Activated T-helper 1 cell treated with anti-CD3 and anti-CD28 coated beads, Interleukin-12 subunit alpha, Interleukin-12 subunit beta, Interleukin-2, Interleukin-4 antibody, amounts not matched to agents 30 ng/mL and 10 ng/mL and 1 ng/mL, durations not matched to agents 14 hours and 24 hours and 36 hours (primary cell): ENCODE measurements at places on chromosomes 6 and 20. TPM values are rescaled to one million over a fixed set of nuclear protein-coding genes. Genes with fewer than 3 reads are reported as not detected.

Gene VSTM2L
- 0.29 TPM in 1 of 2 replicates, not detected in the other for total RNA-seq

Gene TFAP2C
- total RNA-seq: not detected in 2 replicates

Gene SYNDIG1
- not detected in 2 replicates for total RNA-seq

Gene SERPINB6
- total RNA-seq: 33.7 and 34.9 TPM in 2 replicates

Gene SCRT2
- total RNA-seq: not detected in 2 replicates

DNA sequence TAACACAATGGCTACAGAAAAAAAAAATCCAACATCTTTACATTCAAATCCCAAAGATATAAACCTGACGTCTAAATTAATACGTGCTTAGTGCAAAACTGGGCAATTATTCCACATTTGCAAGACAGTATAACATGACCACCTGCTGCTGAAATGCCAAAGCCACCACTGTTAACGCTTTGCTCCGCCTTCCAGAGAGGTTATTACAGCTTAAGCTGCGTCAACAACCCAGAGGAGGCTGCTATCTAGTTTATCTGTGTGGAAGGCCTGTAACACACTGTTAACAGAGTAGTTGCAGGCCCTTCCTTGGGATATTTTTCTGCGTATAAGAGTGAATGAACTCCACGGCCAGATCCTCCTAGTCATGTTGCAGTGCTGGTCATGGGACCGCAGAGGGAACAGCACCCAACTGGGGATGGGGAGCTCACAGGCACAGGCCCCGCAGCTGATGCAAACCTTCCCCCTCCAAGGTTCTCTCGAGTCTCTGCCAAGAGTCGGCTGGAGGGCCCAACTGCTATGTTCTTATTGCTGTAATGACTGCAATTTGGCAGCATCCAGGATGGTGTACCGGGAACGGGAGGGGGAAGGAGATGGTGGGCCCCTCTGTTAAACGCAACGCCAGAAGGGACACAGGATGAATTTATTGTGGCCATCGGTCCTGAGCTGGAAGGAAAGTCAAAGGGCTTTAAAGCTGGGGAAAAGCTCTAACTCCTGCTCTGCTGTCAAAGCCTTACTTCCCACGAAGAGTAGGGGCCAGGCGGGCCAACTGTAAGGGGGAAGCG, 993 bp upstream of the NCOA7 start:
- H3K36me3 ChIP-seq: peaks cover 14% of the 10 kb centered on the region
- peak overlapping the region; percentile 89 for H3K4me3 ChIP-seq
- H3K27ac ChIP-seq: peak overlapping the region; percentile 95
- peaks cover 46% of the 10 kb centered on the region for H3K4me1 ChIP-seq

- no peak overlapping the region for H3K4me3 ChIP-seq
- DNase-seq: no peak
- no peak overlapping the region for H3K27ac ChIP-seq
- H3K27me3 ChIP-seq: no peaks in the 10 kb centered on the region
Measured at GRCh38 chr6:1657116-1657770, 47.5 kb downstream of the FOXC1 start.

- no peak for DNase-seq
- no peak overlapping the region for H3K4me3 ChIP-seq
- H3K27ac ChIP-seq: no peak overlapping the region
- peaks cover 3% of the 10 kb centered on the region for H3K27me3 ChIP-seq
- peaks cover 11% of the 10 kb centered on the region for H3K4me1 ChIP-seq
Measured at GRCh38 chr6:24757611-24758010, 17.1 kb upstream of the GMNN start.

- H3K27me3 ChIP-seq: no peaks in the 10 kb centered on the region
- no peak overlapping the region for H3K27ac ChIP-seq
- no peaks in the 10 kb centered on the region for H3K4me1 ChIP-seq
- no peaks in the 10 kb centered on the region for H3K36me3 ChIP-seq
- no peak overlapping the region for H3K4me3 ChIP-seq
- DNase-seq: no peak
Measured at GRCh38 chr6:54193560-54193959, 82.3 kb downstream of the MLIP start.

GRCh38 chr20:59123011-59123677, 40.5 kb upstream of the ZNF831 start:
- H3K27me3 ChIP-seq: peaks cover 2% of the 10 kb centered on the region
- no peak for DNase-seq
- H3K4me1 ChIP-seq: peaks cover 52% of the 10 kb centered on the region

DNA sequence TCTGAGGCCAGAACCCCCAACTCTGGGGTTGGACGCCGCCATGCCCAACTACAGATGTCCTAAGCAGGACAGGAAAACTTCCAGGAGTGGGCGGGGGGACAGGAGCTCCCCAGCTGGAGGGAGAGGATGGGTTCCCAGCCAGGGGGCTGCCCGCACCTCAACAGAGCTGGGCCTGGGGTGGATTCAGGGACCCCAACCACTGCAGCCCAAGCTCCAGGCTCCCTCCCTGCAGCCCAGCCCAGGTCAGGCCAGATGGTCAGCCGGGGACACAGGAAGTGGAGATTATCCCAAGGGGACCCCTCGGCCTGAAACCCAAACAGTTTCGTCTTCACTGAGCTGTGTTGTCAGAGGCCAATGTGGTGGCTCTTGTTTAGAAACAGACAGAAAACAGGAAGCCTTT, 9.4 kb downstream of the LAMA5 start:
- H3K4me3 ChIP-seq: no peak overlapping the region
- no peak for DNase-seq
- H3K4me1 ChIP-seq: no peaks in the 10 kb centered on the region
- H3K36me3 ChIP-seq: no peaks in the 10 kb centered on the region
- H3K27me3 ChIP-seq: no peaks in the 10 kb centered on the region
